Hematopoietic multipotent progenitor cell treated with erythropoietin and hydrocortisone succinate and interleukin-3 and kit ligand, for 15 days (in vitro differentiated cells): ENCODE measurements at places on chromosomes 16 and 17.
A peak's percentile ranks its signal among the peaks of the same experiment; 100 is the strongest.

DNA sequence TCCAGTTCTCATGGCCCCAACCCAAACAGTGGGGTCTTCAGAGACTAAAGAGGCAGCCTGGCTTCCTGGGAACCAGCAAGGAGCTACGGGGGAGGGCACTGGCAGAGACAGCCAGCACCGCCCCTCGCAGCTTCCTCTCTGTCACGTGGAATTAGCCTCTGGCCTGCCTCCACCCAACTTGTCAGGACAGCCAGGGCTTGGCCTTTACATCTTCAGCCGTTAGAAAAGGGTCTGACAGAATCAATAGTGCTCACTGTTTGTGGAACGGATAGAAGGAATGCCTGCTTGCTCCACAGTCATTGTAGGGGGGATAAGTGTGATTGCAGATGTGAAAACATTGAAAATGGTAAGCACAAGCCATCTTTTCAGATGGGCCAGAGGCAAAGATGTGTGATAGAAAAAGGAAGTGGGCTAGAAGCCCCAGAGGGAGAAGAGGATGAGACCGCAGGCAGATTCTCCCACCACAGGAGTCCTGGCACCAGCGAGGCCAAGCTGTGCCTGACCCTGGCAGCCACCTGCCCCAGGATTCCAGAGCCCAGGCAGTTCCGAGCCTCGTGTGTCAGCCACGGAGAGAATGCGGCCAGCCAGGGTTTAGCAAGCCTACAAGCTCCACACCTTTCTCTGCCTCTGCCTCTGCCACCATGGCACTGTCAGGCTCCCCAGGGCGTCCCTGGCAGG lies 18.6 kb downstream of the GRIN2C start:
- no peak for DNase-seq

DNA sequence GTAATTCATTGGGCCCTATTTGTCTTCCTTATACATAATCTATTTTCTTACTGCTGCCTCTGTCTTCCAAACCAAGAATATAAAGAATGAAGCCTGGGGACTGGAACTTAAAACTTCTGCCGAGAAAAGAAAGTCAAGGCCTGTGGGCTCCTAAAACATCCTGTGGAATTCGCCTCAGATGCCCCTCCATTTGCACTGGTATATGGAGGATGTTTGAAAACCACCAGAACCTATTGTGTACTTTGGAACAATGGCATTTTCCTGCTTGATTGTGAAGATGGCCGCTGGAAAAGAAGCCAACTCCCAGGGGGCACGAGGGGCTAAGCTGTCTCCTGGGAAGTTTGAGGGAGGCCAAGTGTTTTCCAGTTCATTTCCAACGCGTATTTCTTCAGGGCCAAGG lies 122.4 kb downstream of the WWOX start:
- DNase-seq = no peak

DNA sequence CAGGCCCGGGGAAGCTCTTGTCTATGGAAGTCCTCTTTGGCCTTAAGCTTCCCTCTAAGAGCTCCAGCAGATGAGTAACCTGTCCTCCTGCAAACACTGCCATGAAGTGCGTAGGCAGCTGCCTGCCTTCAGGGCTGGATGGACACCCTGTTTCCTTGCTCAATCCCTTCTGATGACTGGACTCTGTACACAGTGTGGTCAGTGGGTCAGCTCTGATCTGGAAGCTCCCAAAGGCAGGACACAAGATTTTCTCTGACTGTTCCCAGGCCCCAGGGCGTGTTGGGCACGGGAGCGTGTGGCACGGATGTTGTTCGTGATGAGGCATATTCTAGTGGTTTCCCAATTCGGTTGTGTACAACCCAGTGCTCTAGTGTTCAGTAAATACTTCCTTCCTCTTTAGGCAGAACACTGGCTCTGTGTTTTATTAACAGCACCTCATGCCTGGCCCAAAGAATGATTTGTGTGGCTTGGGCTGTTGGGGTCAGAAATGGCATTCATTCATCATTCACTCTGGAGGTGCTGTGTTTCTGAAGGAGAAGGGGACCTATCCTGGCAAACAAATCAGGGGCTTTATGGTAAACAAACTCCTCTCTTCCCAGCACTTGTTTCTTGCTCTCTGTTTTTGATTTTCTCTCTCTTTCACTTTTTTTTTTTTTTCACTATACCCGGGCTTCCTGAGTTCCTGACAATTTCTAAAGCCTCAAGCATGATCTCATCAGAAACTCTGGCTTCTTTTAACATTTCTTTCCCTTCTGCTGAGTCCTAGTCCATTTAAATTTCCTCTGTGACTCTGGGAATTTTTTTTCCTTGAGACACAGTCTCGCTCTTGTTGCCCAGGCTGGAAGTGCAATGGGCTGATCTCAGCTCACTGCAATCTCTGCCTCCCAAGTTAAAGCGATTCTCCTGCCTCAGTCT lies 12.0 kb upstream of the RNF157 start:
- DNase-seq = no peak

- no peak for DNase-seq
Observed at GRCh38 chr17:52030052-52030451, 128.5 kb downstream of the CA10 start.

GRCh38 chr17:10779609-10780008 lies 24.3 kb downstream of the TMEM238L start:
- DNase-seq = no peak

GRCh38 chr17:76511668-76512365 lies 10.6 kb upstream of the RHBDF2 start:
- DNase-seq = no peak

DNA sequence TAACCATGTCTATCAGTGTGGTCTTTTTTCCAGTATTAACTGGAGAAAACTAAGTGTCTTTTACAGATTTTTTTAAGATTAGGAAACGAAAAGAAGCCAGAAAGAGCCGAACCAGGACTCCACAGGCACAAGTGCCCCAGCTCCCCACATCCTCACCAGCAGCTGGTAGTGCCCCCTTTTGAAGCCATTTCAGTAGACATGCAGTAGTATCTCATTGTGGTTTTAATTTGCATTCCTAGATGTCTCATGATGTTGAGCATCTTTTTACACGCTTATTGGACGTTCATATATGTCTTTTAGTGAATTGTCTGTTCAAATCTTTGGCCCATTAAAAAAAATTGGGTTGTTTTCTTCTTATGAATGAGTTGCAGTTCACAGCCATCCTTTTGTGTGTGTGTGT lies 4.8 kb upstream of the CMTM3 start:
- DNase-seq = no peak

DNA sequence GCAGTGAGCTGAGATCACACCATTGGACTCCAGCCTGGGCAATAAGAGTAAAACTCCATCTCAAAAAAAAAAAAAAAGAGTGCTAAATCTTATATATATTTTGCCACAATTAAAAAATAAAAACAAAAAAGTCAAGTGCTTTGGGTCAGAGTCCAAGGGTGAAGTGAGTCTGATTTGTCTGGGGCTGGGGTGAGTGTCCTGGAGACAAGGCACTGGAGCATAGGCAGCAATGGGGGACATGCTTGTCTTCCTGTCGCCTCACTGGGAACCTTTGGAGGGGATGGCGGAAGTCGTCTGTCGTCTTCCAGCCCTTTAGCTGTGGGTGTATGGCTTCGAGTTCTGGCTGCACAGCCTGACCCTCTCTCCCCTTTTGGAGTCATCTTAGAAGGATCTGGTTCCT lies 167.1 kb downstream of the NTN1 start:
- no peak for DNase-seq

GRCh38 chr16:69055008-69055407 lies 50.4 kb upstream of the HAS3 start:
- no peak for DNase-seq

- DNase-seq = no peak
Observed at GRCh38 chr17:30580916-30581315, 103.7 kb downstream of the GOSR1 start.

GRCh38 chr17:19531780-19532501 lies 1.7 kb upstream of the SLC47A1 start:
- DNase-seq = no peak

GRCh38 chr17:48593840-48594537 lies 410 bp upstream of the HOXB5 start:
- peak; percentile 77 for DNase-seq

- DNase-seq = no peak
Observed at GRCh38 chr16:50081428-50082018, 15.8 kb downstream of the HEATR3 start.

DNA sequence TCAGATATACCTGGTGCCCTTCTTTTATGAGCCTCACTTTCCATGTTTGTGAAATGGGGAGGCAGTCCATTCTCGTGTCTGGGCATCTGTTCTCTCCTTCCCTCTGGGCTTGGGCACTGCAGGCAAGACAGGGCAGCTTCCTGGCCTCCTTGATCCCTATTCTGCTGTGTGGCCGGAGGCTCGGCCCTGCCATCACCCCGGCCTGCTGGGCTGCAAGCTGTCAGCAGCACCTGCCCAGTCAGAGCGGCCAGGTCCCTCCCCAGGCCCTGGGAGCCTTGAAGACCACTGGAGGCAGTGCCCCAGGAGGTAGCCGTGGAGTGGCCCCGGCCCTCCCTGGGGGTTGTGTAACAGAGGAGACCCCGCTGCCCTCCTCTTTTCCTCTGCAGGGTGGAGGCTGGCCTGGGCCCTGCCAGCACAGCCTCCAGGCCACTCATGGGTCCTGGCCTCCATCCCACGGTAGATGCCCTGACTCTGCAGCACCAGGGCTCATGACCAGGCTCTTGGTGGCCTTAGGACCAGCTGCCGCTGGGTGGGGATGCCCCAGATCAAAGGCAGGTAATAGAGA lies 9.2 kb downstream of the KCNJ12 start:
- no peak for DNase-seq

- peak; percentile 14 for DNase-seq
Observed at GRCh38 chr16:259226-259625, 16.5 kb downstream of the RGS11 start.

DNA sequence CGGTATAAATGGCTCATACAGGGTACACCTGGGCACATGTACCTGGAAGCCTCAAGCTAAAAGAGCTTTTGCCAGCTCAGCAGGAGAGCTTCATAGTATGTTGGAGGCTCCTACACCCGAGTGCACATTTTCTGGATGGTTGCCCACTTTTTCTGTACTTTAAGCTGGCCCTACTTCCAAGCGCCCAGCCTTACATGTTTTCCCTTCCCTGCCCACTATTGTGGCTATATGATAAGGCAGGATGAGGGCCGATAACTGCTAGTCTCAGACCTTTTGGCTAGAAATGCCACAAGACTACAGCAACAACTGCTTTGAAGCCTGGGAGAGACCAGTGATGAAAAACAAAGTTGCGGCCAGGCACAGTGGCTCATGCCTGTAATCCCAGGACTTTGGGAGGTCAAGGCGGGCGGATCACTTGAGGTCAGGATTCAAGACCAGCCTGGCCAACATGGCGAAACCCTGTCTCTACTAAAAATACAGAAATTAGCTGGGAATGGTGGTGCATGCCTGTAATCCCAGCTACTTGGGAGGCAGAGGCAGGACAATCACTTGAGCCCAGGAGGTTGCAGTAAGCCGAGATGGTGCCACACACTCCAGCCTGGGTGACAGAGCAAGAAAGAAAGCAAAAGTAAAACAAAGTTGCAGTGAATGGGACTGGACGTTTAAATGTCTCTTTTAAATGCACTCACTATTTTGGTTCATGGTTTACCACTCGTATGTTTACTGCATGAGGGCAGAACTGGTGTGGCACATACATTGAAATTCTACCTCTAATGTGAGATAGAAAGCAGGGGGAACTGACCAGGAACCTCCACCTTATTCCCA lies 14.2 kb upstream of the MARCHF10 start:
- peak; percentile 18 for DNase-seq

DNA sequence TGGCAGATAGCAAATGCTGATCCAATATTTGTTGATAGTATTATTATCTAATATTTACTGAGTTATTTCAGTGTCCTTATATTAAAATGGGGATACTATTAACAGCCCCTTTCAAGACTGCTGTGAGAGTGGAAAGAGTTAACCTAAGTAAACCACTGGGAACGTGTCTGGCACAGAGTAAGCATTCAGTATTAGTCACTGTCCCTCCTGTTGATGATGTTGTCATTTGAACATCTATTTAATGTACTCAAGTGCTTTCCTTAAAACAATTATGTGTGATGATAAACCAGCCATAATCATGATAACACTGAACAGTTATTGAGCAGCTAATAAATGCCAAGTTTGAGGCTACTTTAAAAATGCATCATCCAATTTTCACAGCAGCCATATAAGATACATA lies 135.7 kb upstream of the XYLT1 start:
- no peak for DNase-seq

DNA sequence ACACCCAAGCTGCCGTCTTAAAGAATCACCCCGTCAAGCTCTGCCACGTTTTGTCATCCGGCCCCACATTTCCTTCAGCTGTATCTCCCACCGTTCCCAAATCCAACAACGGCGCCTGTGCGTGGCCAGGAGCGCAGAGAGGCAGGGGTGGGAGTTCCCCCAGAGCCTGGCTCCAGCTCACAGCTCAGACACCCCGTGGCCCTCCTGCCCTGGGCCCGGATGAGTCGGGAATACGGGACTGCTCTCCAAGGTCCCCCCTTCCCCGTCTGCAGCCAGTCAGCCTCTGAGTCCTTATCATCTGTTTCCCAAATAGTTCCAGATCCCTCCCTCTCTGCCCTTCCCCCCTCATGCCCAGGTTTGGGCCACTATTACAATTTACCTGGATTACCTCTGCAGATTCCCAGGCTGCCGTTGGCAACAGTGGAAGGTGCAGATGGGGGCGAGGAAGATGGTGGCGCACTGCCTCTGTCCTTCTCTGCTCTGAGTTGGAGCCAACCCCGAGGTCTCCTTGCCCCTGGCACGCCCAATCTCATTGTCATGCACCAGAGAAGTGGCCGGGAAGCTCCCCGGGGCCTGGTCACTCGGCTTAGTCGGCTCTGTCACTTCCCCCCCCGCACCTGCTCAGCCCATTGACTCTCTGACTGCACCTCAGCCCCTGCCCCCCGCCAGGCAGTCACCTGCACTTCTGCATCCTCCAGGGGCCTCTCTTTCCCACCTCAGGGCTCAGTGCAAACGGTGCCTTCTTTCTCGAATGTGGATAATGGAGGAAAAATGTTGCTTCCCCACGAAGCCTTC lies 18.3 kb upstream of the RPTOR start:
- DNase-seq = no peak
